NCI-H1092 treated with DMSO at 0.1 percent for 48 hours (cell line): ENCODE measurements at places on chromosomes 1 and 21.

DNA sequence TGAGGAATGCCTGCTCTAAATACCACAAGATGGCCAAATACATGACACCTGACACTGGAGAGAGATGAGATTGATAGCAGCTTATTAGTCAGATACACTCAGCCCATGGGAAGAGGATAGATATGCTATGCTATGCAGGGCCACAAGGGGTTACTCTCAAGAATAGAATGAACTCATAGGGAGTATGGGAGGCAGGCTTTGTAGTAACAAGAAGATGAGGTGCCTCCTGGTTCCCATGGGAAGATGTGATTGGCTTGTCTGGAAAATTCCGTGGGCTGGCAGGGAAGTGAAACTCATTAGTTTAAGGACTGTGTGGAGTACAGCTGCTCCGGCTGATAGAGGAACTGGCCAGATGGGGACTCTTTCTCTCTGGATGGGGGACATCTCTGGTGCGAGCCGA lies 16.5 kb downstream of the CCDC30 start:
- DNase-seq = peak; percentile 7

DNA sequence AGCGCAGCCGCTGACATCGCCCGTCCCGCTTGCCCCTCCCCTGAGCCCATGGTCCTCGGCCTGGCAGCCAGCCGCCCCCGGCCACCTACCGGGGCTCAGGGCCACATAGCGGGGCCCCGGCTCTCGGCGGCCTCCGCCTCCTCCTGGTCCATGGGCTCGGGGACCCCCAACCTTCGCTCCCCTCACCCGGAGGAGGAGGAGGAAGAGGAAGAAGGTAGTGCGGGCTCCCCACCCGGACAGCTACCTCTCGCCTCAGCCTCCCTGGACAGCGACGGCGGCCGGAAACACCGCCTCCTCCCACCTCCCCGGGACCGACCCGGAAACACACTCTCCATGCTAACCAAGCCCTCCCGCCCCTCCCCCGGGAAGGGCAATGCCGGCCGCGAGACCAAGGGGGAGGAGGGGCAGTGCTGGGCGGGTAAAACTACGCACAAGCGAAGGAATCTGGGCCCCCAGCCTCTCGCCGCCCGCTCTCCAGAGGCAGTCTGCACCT lies at the start of gene KIAA0319L:
TSS of gene KIAA0319L (minus strand) at position 286 of the 493 bp plus-strand sequence. CDS start 2,912 bp downstream, outside the sequence.
- DNase-seq = peak; percentile 95

- peak; percentile 21 for DNase-seq
Measured at GRCh38 chr1:156444407-156445001, 56.1 kb downstream of the MEF2D start.

DNA sequence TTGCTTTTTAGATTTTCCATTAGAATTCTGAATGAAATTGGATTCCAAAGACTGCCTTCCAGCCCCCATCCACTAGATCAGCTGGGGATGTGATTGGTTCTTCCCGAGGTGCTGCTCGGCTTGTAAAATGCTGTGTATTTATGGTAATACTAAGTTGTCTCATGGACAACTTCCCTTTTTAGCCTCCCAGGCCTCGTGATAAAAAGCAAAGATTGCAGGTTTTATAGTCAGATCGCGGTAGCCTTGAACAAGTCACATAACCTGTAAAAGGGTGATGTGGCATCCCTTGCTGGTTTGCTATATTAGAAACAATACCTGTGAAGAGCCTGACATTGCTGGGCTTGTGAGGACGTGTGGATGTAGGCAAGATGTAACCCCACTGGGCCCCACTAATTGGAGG lies 10.4 kb downstream of the MUL1 start:
- no peak for DNase-seq

DNA sequence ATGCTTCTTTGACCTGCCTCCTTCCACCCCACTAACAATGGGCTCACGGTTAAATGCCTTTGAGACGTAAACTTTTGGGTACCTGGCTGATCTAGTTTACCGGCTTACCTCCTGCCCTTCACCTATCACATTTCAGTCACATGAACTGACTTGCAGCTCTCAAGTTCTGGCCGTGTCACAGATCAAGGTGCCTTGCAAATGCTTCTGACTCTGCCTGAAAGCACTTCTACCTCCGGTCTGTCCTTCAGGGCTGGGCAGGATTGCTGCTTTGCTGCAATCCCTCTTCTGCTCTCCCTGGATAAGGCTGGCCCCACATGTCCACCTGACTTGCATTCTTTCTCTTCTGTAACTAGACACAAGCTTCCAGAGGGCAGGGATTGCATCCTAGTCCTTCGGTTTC lies 69.0 kb downstream of the GRIK1 start:
- no peak for DNase-seq

DNA sequence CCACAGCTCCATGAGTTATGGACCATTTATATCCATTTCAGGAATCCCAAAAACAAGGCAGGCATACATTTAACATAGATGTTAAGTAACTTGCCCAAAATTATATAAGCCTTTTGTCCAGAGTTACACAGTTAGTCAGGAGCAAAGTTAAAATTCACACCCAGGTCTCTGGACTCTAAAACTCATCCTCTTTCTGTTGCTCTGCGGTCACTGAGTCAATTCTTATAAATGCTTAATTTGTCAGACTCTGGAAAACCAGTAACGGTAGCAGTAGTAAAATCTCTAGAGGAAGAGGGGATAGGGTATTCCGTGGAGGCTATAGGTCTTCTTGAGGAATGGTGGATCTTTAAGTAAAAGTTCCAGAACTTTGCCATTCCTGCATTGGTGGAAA lies 223.6 kb upstream of the JUN start:
- DNase-seq = no peak

DNA sequence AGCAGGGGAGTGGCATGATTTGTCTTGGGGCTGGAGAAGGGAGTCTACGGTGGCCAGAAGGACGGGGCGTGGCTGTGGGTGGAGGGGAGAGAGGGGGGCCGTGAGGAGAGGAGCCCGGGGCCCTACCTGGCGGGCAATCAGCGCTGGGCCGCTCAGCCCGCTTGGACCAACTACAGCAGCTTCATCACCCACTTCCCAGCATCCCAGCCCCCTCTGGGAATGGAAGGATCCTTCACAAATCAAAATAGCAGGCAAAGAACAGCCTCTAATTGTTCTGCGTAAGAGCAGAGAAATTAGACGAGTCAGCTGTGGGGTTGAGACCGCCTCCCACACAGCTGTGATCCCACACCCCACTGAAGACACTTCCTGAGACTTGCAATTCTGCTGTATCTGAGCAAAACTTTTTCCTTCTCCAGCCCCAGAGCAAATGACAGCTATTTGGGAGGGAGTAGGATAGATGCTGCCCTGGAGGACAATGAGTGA lies 43.5 kb downstream of the OPRD1 start:
- no peak for DNase-seq
